ENCODE measurements at places on chromosomes 3 and 15.

DNA sequence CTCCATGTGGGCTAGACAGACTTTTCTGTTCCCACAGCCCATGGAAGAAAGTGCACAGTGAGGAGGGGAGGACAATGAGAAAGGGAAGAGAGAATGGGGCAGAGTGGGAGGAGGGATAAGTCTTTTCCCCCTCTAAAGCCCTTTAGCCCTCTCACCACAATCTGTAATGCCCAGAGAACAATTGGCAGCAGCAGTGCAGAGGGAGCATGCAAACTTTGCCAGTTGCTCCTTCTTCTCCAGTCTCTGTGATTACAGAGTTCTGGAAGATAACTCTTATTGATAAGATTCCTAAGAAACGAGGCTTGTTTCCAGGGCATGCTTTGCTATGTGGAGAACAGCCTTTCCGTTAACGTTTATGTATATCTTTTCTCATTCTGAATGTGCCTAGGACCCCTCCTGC is 50.0 kb upstream of the FMN1 start:
- no peak for DNase-seq

- DNase-seq = no peak
Observed at GRCh38 chr3:152193673-152194267, 75.0 kb upstream of the MBNL1 start.

GRCh38 chr3:172698631-172699030 is 12.2 kb downstream of the NCEH1 start:
- no peak for DNase-seq

DNA sequence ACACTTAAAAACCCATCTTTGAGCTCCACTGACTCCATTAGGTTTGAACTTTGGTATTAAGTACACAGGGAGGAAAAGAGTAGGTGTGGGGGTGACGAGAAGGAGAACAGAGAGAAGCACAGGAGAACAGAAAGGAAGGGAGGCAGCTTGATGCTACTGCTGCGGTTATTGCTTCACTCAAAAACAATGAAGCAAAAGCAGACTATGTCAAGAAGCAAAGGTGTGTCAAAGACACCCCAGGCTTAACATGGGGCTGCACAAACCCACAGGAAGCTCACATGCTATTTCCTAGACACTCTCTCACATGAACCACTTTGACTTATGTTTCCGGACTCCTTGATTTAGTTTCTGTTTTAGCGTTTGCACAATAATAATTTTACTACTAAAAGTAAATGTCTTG is 961.0 kb upstream of the CFAP20DC start:
- DNase-seq = no peak

- DNase-seq = no peak
Observed at GRCh38 chr3:79531566-79532295, 236.1 kb downstream of the ROBO1 start.

DNA sequence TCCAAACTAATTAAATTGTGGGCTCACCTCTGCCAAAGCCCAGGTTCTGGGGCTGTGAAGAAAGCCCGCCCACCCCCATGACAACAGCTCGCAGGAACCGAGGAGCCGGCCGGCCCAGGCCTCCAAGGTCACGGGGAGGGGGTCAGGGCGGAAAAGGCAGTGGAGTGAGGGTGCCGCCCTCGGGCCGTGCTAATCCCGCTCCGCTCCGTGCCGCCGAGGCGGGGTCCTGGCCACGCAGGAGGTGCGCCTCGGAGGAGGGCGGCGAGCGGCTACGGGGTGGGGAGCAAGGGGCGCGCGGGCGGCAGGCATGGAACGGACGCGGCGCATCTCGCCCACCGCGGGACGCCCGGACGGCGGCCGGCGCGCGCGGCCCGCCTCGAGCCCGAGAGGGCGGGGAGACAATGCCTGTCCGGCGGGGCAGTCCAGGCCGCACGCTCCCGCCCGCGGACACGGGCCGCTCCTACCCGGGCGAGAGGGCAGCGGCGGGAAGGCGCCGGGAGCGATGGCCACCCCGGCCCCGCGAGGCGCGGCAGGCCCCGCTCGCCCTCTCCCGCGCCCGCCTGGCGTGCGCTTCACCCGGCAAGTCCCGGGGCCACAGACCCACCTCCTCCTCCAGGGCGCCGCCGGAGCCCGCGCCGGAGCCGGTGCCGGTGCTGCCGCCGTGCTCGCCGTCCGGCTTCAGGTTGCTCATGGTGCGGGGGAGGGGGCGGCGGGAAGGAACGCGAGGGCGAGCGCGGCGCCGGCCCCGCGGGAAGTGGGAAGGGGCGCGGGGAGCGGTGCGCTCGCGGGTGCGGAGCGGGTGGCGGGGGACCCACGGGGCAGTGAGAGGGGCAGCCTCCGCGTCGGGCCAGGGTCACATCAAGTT is 528 bp downstream of the RBPMS2 start:
- DNase-seq = peak; percentile 16

DNA sequence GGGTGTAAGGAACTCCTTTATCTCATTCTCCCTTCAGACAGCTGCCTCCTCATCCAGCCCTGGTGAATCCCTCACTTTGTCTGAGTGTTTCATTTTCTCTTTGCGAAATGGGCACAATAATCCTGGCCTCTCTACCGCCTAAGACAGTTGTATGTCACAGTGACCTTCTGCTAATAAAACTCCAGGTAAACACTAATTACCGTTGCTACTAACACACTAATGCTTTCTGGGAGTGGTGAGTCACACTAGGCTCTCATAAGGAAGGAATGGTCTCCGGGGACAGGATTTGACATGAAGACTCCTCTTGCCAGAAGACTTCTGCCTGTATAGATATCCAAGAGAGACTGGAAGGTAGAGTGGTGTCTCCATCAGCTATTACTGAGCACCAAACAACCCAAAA is 71.7 kb upstream of the SNRK start:
- DNase-seq = no peak

- DNase-seq = no peak
Observed at GRCh38 chr3:33054100-33055092, 42.5 kb downstream of the GLB1 start.

GRCh38 chr15:61483599-61483998 is 254.5 kb upstream of the RORA start:
- DNase-seq = no peak

DNA sequence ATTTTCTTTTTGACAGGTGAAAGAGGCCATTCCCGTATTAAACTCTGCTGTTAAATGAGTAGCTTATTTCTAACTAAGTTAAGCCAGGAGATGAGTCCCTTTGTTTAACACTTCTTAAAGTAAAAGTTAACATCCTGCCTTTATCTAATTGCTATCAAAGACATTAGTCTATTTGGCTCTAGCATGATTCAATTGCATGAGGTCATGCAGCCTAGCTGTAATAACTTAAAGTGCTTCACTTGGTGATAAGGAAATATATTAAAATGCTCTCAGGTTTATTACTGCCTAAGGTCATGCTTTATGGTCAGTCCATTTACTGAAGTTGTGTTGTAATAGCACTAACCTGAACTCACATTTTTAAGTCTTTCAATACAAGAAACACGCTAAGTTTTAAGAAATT is 82.3 kb upstream of the MLF1 start:
- no peak for DNase-seq

DNA sequence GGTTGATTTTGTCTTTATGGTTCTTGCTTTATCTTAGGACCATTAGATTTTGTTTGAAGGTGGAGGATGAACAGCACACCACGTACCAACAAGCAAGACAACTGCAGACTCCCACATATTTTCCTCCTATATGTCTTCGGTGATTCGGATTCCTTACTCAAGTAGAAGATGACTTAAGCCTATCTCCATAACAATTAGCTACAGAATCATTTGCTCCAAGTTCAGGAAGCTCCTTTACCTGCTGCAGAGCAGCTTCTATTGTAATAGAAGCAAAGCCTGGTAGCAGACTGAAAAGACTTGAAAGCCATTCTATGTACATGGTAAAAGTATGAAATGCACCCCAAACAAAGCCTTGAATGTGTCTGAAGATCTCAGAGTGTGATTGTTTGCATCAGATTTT is 229.0 kb downstream of the SOX2 start:
- no peak for DNase-seq

- DNase-seq = no peak
Observed at GRCh38 chr3:70516076-70516475, 203.6 kb upstream of the MDFIC2 start.

DNA sequence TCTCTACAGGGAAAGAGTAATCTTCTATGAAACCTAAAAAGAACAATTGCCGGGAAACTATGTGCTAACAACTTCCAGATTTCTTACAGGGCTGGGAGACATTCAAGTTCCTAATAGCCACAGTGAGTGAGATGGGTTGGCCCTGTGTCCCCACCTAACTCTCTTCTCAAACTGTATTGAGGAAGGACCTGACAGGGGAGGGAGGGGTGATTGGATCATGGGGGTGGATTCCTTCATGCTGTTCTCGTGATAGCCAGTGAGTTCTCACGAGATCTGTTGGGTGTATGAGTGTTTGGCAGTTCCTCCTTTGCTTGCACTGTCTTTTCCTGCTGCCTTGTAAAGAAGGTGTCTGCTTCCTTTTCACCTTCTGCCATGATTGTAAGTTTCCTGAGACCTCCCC is 958.7 kb downstream of the AGBL1 start:
- DNase-seq = no peak

GRCh38 chr3:104519068-104519467 is 847.6 kb upstream of the ALCAM start:
- no peak for DNase-seq

- DNase-seq = no peak
Observed at GRCh38 chr15:33460166-33460805, 149.5 kb downstream of the RYR3 start.

DNA sequence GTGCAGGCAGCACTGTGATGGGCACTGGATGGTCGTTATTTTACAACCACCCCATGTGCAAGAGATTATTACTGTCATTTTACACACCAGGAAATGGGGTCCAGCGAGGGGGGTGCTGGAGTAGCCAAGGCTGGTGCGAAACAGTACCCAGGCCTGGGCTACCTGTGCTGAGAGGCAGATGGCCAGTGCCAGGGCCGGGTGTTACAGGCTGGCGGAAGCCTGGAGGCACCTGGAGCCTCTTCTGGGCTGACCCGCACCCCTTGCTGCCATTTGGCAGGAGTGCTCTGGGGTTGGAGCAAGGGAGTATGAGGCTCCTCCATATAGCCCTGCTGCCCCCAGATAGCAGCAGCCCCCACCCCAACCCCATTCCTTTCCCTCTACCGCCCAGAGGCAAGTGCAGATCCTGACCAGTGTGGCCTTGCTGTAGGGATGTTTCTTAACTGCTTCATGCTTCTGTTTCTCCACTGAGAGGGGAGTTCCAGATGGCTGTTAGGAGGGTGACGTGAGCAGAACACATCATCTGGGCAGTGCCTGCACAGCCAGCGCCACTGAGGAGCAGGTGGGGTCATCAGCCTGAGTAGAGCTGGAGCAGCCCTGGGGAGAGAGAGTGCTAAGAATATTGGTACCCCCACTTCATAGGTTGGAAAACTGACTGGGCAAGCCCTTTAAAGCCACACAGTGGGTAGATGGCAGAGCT is 15.3 kb downstream of the SNX33 start:
- no peak for DNase-seq

DNA sequence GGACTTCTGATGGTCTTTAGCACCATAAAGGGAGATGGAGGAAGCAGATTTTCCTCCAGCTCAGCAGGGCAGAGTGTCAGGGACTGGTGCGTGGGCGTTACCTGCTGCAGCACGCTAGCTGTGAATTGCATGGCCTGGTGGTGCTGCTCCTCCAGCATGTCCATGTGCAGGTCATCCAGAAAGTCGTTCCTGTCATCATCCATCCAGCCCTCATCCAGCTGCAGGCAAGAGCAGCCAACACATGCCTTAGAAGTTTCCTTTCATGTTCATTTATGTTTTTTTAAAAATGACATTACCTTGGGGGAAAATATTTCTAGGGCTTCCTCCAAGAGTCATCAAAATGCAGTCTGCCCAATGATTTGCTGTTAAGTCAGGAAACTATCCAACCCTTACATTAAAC is 239.2 kb downstream of the PDZRN3 start:
- no peak for DNase-seq

- no peak for DNase-seq
Observed at GRCh38 chr3:49805367-49805782, 2.3 kb downstream of the INKA1 start.

DNA sequence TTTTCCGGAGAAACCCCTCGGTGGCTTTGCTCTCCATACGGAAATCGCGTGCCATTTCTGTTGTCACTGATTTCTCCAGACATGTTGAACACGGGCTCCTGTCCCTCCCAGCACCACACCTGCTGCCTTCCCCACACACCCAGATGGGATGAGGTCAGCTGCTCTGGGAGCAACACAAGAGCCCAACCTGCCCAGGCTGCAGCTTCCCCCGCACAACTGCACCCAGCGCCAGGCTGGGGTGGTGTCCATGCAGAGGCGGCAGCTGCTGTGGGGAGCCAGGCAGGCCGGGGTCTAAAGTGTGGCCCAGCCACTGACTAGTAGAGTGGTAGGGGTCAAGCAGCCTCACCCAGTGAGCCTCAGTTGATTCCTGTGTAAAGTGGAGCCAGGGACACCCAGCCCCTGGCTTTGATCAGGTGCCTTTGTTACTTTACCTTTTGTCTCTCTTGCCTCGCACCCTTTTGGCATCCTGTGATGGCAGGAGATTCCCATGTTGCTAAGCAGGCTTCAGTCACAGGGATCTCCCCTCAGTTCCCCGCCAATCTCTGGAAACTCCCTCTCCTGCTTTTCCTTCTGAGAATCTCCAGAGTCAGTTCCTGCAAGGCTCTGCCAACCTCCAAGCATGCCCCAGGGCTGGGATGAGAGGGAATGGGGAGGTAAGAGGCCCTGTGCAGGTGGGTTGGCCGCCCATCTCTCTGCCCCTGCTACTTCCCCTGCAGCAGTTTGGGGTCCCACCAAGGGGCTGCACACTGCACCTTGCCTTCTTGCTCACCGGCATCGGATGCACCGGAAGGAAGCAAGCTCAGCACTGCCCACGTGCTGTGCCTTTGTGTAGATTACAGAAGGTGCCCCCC is 91.8 kb upstream of the ALDH1A3 start:
- no peak for DNase-seq

GRCh38 chr15:99449514-99449913 is 116.3 kb upstream of the MEF2A start:
- no peak for DNase-seq

DNA sequence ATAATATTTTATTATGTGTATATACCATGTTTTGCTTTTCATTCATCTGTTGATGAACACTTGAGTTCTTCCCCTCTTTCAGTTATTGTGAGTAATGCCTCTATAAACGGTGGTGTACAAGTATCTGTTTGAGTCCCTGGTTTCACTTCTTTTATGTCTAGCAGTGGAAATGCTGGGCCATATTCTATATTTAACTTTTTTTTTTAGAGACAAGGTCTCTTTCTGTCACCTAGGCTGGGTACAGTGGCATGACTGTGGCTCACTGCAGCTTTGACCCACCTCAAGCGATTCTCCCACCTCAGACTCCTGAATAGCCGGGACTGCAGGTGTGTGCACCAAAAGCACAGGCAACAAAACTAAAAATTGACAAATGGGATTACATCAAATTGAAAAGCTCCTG is 19.9 kb downstream of the GOLM2 start:
- DNase-seq = no peak

DNA sequence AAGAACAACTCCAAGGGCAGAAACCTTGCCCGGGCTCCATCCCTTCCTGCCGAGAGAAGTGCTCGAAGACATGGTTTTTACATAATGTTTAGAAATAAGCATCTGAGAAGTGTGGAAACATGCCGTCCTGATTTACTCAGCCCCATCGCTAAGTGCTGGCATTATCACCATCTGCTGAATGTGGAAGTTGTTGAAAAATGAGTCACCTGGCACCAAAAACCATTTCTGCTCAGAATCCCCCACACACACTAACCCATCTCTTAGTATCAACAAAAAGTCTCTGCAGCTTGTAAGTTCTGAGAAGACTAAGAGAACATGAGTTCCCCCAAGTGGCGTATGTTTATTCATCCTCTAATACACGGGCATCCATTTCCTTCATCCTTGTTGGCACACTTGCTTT is 51.0 kb upstream of the ARL8B start:
- DNase-seq = no peak

GRCh38 chr15:65530318-65531111 is at the start of gene HACD3:
Gene HACD3 (plus strand): TSS chr15:65530463. CDS start chr15:65530632, 169 bp downstream.
- peak; percentile 95 for DNase-seq
